ENCODE measurements at places on chromosomes 2 and 18. TPM values are rescaled to one million over a fixed set of nuclear protein-coding genes. Genes with fewer than 3 reads are reported as not detected.
A peak's percentile ranks its signal among the peaks of the same experiment; 100 is the strongest.

Gene CIB4
- total RNA-seq = not detected

Gene LRP2
- total RNA-seq = under 0.01 TPM

Gene CDH19
- total RNA-seq = not detected

Gene ANKRD23
- total RNA-seq = 1.3 TPM

DNA sequence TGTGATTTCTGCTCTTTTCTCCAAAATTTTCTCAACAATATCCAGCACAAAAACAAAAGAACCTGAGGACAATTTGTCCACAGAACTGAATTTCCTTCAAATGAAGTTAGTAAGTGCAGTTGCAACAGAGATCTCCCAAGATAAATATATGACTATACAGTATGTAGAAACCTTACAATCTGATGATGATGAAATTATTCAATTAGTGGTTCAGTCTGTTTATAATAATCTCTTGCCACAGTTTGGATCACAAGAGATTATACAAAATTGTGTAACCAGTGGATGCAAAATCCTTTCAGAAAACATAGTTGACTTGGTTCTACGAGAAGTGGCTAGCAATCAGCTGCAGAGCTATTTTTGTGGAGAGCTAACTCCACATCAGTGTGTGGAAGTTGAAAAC lies 68.7 kb downstream of the FSIP2 start:
- peak; percentile 20 for DNase-seq

DNA sequence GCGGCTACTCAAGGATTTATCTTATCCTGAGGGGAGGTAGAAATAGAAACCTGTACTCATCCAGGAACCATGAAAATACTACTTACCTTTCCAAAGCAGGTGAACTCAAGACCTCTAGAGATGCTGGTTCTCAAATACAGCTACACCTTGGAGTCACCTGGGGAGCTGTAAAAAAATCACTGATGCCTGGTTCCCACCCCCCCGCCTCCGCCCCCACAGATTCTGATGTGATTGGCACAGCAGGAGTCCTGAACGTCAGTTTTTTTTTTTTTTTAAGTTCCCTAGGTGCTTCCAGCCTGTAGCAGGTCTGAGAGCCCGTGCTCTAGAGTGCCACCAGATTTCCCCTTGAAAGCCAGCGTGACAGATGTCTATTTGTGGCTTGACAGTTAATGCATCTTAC lies 113.6 kb downstream of the MRO start:
- no peak for DNase-seq

GRCh38 chr2:898319-898718 lies 52.3 kb upstream of the SNTG2 start:
- DNase-seq = no peak

DNA sequence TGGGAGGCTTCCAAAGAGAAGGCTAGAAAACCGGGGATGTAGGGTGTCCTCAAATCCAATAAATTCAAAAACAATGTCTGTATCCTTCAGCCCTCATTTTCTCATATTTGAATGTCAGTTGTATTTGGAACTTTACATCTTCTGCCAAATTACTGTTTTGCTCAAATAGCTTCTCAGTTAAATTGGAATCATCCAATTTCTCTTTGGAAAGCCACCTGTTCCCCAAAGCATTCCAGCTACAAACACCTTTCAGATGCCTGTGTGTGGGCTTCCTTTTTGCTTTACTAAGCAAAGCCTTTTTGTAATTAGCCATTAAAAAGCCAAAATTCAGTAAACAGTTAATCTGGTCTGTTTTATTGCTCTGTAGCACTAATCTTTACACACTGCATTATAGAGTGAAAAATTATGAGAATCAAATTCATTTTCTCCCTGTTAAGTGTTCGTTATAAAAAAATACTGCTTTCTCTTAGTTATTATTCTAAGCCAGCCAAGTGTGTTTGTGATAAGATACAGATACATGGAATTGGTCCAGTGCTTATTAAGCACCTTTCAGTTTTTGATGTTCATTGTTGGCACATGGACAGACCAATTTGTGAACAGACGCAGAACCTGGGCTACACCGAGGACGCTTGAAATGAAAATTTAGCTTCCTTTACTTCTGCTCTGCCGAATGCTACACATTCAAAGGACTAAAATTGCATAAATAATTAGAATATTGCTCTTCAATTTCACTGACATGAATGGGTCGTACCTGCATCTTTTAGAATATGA lies 151.6 kb downstream of the RTN4 start:
- DNase-seq = no peak

- DNase-seq = no peak
These were observed 43.2 kb upstream of the SESTD1 start for GRCh38 chr2:179307616-179308371.

DNA sequence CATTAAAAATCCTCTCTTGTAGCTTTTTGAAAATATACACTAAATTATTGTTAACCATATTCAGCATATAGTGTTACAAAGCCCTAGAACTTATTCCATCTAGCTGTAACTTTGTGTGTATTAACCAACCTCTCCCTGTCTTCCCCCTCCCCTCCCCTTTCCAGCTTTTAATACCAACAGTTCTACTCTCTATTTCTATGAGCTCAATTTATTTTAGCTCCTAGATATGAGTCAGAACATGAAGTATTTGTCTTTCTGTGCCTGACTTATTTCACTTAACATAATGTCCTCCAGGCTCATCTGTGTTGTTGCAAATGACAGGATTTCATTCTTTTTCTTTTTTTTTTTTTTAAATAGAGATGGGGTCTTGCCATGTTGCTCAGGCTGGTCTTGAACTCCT lies 45.1 kb downstream of the GPD2 start:
- no peak for DNase-seq

DNA sequence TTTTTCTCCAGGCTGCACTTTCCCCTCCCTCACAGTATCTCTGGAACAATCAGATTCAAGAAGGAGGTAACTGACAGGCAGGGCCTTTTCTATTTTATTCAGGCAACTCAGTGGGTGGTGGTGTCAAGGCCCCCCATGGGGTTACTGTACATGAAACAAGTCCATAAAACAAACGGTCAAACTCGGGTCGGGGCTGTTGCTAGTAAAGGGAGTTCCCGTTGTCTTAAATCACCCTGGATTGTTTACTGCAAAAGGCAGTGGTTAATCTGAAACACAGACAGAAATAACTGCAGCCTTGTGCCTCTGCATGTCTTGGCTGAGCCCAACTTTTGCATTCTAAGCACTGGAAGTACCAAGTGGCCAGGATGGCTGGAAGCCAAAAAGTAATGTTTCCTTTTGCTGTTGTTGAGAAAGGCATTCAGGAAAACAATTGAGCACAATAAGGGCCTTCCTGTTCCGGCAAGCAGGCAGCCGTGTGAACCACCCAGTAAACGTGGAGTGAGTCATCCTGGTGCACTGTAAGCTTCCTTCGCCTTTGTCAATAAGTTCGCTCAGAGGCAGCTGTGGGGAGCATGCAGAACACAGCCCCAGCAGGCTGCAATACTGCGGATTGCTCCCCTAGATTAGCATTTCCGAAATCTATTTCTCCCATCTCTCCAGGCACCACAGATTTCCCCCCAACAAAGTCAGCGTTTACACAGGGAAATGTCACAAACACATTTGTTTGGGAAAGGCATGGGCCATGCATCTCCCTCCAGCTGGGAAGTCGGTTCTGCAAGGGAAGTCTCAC lies 149.6 kb downstream of the IRS1 start:
- peak; percentile 99 for DNase-seq

DNA sequence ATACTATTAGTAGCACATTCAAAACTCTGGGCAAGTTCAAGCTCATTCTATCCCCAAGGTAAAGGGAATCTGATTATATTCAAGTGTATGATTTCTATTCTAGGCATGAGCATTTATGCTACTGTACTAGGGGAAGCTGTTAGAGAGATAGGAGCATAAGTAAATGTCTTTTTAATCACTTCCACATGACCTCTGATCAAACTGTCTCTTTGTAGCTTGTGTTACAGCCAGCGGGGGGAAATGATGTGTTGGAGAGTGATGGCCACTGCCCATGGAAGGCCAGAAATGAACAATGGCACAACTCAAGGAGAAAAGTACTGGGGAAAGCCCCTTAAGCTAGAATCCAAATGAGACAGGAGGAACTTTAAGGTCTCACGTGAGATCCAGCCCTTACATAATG lies 894.9 kb upstream of the CDH2 start:
- no peak for DNase-seq

GRCh38 chr18:38427736-38428135 lies 862.1 kb upstream of the CELF4 start:
- DNase-seq = no peak

DNA sequence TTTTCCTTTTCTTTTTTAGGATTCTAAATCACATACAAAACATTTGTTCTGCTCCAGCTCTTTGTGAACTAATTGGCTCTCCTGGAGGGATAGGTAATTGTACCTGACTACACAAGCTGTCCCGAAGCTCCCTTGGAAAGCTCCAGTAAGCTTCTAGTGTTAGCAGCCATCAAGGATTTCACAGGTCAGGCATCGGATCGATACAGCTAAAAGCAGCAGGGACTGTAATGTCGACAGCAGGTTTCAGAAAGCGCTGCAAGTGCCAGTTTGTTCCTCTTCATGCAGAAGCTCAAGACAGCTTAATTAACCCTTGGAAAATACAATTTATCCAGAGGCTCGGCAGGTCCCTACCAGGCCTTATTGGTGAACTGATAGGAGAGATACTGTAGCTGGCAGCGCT lies 87.2 kb upstream of the VRK2 start:
- no peak for DNase-seq

DNA sequence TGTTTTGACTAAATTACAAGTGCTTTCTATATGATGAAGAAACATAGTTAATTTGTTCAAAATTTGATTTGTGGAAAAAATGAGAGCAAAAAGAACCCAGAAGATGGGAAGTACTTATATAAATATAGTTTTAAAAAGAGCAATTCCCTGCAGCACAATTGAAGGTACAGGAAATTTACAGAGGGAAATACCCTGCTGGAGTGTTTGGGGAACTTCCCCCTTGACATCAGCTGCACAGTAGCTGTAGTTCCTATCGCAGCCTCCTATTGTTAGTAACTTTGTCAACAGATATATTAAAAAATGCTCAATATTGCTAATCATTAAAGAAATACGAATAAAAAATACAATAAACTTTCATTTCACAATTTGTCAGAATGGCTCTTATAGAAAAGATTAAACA lies 1118.8 kb upstream of the ZEB2 start:
- no peak for DNase-seq

DNA sequence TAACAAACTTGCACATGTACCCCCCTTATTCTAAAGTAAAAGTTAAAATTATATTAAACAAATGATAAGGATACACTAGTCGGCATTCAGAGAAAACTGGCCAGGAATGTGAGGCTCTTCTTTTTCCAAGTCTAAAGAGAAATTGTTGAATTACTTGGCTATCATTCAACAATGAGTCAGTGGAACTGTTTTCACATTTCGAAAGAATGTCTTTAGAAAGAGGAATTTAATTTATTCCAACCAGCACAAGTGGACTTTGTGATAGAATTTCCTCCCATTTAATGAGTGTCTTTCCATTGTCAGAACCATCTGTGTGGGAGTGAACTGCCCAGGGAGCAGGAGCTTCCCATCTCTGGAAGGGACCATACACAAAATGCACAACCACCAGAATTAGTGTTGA lies 792.2 kb downstream of the EPHA4 start:
- DNase-seq = peak; percentile 46

DNA sequence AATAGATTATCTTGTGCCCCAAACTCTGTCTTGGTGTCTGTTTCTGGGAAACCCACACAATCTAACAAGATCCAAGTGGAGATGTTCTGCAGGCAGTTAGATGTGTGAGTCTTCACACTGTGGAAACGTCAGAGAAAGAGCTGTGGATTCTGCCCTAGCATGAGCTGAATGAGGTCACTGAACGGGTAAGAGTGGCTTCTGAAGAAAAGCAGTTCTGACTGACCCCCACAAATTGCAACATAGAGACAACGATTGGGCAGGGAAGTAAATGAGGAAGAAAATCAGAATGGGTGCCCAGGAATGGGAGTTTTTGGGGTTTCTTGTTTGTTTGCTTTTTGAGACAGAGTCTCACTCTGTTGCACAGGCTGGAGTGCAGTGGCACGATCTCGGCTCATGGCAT lies 12.9 kb upstream of the RPL37A start:
- DNase-seq = no peak

GRCh38 chr18:7697306-7697705 lies 130.2 kb downstream of the PTPRM start:
- DNase-seq = no peak

DNA sequence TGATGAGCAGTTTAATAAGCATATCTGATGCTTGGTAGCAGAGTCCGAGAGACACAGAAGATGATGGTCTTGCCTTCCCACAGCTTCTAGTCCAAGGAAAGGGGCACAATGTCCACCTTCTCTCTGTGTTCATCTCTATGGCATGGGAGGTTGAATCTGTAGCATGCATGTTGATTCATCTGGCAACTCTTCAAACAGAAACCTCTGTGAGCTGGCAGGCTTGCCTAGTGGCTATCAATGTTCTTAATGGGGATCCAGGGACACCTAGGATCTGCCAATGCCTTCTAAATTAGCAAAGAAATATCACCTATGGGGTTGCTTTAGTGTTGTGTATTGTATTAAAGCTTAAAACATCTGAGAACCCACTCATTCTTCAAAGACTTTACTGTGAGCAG lies 170.8 kb downstream of the INO80D start:
- DNase-seq = no peak

DNA sequence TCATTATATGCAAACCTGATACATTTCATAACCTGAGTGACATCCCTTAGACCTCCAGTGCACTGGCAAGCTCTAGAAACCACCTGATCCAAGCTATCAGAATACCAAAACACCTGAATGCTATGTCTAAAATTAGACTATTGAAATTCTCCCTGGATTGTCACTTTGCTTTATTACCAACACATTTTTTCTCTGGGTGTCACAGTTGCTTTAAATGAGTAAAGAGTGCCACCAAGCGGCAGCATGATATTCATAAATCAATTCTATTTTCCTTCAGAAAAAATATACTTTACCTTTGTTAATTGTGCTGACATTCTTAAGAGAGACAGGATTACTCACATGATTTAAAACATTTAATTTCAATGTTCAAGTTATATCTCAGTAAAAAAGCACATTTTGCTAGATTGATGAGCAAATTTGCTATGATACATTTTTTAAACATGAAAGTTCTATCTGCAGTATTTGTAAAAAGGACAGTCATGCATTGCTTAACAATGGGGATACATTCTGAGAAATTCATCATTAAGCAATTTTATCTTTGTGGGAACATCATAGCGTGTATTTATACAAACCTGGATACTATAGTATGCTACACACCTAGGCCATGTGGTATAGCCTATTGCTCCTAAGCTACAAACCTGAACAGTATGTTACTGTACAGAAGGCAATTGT lies 338.4 kb upstream of the SLC39A10 start:
- peak; percentile 52 for DNase-seq

GRCh38 chr2:84801811-84802210 lies 79.1 kb downstream of the TRABD2A start:
- no peak for DNase-seq
